Panc1 (cell line): ENCODE measurements at places on chromosomes 7 and 10.

DNA sequence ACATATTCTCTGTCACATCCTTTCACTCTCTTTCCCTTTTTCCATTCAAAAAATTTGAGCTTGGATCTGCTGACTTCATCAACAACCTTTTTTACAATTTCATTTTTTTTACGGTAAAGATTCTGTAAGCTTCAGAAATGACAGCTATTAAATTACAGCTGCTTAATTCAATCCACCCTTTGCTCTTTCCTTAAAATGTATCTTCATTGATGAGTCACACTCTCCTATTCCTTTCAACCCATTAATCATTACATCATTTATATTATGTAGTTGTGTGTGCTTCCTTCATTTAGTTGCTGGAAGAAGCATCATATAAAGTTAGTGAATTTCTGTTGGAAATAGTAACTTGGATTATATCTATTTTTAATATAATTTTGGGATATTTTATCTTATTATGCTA lies 67.1 kb upstream of the MAGI2 start:
- no peak for DNase-seq

- DNase-seq: no peak
Measured at GRCh38 chr7:155378959-155379871, 78.7 kb upstream of the EN2 start.

GRCh38 chr7:16558761-16559302 lies 32.2 kb downstream of the LRRC72 start:
- no peak for DNase-seq

DNA sequence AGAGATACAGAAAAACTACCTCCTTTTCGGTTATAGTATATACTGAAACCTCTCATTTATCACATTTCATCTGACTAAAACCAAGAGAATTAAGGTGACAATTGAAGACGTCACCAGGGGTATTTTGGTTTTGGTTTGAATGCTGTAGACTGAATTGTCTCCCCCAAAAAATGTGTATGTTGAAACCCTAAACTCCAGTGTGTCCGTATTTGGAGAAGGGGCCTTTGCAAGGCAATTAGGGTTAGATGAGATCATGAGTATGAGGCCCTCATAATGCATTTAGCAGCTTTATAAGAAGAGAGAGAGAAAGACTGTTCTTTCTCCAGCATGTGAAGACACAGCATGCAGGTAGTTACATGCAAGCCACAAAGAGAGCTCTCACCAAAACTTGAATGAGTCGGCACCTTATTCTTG lies 59.5 kb downstream of the CACNA2D1 start:
- DNase-seq: no peak

DNA sequence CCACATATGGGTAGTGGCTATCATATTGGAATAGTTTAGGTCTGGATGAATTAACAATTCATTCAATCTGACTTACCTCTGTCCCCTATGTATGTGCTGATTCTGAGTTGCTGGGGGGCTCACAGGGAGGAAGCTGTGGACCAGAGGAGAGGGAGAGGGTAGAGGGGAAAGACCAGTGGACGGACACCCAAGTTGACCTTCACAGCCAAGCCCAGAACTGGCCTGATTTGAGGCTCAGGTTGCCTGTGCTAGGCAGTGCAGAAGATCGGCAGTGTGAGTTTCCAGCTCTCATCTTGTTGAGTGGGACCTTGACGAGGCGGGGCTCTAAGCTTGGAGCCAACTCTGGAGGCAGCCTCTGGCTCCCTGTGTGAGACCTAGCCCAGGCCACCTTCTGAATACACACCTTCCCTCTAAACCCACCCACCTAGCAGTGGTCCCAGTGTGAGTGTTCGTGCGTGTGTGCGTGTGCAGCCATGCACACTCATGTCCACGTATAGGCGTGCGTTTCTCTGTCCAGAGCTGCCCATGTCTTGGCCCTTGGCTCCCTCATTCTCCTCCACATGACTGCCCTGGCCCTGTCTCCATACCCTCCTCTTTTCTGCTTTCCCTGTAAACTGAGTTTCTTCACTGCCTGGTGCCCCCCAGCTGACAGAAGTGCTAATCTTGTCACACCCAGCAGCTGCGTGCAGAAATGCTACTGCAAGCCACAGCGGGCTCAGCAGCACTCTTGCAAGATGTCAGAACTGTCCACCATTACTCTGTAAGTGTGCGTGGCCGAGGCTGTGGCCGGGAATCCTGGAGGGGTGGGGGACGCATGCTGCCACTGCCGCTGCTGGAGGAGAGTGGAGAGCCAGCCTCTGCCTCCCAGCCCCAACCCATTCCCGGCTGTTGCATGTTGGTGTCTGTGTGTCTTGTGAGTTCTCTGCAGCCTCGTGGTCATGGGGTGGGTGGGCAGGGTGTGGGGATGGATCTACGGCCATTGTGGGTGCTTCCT lies 47.6 kb downstream of the ADCYAP1R1 start:
- no peak for DNase-seq

DNA sequence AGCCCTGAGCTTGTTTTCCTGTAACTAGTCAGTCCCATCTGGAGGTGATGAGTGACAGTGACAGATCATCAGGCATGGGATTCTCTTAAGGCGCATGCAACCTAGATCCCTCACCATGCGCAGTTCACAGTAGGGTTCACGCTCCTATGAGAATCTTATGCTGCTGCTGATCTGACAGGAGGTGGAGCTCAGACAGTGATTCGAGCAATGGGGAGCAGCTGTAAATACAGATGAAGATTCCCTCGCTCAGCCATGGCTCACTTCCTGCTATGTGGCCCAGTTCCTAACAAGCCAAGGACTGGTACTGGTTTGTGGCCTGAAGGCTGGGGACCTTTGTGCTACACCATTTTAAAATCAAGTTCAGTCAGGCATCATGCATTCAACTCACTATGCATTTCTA lies 221.7 kb downstream of the KIAA1217 start:
- DNase-seq: no peak

DNA sequence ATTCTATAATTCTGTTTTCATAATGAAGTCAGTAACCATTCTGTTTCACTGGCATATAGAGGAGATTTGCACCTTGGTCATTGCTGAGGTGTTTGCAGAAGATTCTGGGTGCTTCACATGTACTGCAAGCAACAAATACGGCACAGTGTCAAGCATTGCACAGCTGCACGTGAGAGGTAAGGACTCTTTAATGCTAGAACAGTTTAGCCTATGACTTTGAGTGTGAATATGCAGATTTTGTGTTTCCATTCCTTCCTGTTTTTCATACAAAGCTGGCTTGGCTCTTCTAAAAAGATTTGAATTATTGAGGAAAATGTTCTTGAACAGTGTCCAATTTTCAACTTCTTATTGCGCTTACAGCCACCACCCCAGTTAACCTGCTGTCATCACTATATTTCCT lies 56.4 kb downstream of the MYPN start:
- DNase-seq: no peak

DNA sequence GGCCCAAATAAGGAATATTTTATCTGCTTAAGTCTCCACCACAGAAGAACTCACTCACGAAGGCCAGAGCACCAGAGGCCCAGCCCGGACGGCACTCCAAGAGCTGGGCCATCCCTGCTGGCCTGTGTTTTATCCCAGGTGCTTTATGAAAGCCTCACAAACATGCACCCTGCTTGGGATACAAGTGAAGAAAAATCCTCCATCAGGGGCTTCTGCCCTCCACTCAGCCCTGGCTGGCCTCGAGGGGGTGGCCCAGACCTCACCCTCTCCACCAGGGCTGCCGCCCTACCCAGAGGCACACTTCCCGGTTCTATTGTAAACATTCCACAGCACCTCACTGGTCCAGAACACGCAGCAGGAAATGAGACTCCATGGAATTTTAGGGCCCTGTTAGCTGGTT lies 19.8 kb upstream of the DNAAF5 start:
- DNase-seq: no peak

DNA sequence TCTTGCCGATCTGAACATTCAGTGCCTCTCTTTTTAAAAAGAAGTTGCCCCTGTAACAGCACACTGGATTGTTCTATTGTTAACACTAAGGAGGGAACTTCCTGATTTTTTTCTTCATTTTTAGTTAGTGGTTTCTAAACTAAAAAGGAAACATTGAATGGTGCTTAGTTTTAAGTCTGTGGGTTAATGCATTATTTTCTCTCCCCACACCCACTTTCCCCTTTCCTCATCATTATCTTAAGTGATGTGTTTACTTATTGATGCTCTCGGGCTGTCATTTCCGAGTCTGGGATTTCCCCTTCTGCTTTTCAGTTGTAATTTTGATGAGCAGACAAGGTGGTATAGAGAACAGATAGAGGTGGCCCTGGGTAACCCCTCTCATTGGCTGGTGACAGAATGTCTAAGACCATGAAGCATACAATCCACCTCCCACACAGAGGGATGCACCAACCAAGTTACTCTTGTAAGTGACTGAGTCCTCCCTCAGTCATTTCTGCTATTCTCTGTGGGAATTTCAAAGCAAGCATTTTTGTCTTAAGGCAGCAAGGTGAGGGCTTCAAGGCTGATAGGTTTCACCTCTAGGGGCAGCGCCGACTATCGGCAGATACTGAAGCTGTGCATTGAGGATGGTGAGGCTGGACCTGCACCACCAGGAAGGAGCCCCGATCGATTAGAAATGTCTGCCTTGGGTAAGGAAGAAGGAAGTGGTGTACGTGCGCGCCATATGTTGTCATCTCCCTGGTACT lies 49.5 kb downstream of the CHN2 start:
- no peak for DNase-seq

DNA sequence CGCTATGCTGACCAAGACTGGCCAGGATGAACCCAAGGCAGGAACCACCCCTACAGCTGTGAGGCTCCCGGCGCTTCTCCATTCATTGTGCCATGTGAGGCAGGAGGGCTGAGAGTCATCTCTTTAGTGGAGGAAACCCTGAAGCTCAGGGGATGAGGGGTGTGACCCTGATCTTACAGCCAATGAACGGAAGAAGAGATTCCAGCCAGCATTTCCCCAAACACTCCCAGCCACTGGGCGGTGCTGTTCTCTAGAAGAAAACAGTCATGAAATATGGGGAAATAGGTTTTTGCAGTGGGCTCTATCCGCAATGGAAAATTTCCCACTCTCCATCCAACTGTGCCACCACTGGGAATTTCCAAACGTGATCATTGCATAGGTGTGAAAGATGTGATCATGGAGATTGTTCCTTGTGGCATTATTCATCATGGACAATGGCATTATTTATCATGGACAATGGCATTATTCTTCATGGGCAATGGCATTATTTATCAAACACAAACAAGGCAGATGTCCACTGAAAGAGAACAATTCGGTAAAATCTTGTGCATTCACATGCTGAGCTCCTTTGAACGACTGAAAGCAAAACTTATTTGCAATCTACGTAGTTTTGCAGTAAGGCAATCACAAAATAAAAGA lies 14.0 kb upstream of the SLC18A2 start:
- DNase-seq: no peak

DNA sequence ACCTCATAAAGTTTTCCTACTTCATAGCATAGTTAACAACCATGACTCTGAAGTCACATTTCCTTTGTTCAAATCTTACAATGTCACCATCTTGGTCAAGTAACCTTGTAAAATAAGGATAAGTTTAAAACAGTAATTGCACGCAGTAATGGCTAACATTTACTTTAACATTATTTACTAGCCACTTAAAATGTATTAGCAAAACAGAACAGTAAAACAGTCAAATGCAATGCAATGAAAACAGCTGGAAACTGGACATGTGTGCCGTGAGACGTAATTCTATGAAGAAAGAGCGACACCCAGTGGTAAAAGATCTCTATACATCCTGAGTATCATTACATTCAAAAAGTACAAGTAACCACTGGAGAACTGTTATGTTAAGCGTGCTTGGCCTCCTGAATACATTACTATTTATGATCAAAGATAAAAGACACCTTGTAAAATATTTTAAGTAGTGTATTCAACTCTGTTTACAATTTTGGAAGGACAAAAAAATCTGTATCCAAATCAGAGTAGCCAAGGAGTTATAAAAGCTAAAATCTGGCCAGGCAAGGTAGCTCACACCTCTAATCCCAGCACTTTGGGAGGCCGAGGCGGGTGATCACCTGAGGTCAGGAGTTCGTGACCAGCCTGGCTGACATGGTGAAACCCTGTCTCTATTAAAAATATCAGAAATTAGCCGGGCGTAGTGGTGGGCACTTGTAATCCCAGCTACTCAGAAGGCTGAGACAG lies 27.2 kb downstream of the ATE1 start:
- DNase-seq: peak; percentile 55

DNA sequence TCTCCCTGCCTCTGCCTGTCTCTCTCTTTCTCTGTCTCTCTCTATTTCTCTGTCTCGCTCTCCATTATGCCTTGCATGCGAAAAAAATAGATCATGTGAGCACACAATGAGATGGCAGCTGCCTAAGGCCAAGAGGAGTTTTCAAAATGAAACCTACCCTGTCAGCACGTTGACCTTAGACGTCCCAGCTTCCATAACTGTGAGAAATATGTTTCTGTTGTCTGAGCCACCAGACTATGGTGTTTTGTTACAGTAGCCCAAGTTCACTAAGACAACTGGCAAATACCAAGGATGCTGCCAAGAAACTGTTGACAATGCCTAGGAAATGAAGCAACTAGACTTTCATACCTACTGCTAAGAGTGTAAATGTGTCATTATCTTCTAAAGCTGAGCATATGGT lies 70.6 kb upstream of the PLXDC2 start:
- no peak for DNase-seq

DNA sequence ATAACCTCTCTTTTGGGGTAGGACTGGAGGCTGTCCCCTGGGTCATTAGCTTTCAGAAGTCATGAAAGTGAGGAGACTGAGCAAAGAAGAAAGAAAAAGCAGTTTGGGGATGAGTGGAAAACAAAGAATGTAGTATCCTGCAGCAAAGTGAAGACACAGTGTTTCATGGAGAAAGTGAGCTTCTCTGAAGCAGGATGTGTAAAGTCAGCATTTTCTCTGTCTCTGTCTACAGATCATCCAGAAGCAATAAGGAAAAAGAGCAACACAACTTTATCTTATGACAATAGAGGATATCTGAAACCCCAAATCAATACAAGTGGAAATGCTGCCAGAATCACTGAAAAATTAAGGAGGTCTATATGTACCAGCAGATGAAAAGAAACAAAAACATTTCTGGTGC lies 28.4 kb upstream of the ZNF248 start:
- no peak for DNase-seq

GRCh38 chr10:71077796-71078453 lies 134.4 kb upstream of the UNC5B start:
- no peak for DNase-seq

GRCh38 chr10:35770817-35771355 lies 128.8 kb upstream of the FZD8 start:
- no peak for DNase-seq

- DNase-seq: peak; percentile 77
Measured at GRCh38 chr10:63083904-63084689, 49.0 kb upstream of the NRBF2 start.

- DNase-seq: no peak
Measured at GRCh38 chr10:104277785-104278184, 8.8 kb downstream of the GSTO2 start.

DNA sequence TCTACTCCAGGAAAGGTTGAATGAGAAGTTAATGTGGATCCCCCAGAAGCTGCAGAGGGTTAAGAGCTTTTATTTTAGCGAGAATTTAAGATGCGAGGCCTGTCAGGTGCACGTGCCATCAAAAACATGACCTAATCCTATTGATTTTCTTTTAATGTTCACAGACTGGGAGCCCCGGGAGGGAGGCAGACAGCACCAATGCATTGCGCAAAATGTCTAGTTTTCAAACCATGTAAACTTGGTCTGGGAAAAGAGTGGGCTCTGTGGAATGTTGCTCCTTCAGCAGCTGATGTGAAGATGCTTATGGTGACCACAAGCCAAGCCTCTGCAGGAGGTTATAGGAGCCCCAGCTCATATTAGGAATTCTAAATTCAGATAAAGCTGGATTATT lies 172.0 kb upstream of the ITGB1 start:
- no peak for DNase-seq

- no peak for DNase-seq
Measured at GRCh38 chr7:144873316-144873845, 37.5 kb upstream of the TPK1 start.

GRCh38 chr7:97373736-97374135 lies 256.2 kb downstream of the SDHAF3 start:
- no peak for DNase-seq
